Hematopoietic multipotent progenitor cell treated with erythropoietin and hydrocortisone succinate and interleukin-3 and kit ligand, for 17 days (in vitro differentiated cells): ENCODE measurements at places on chromosomes 6 and 20.

GRCh38 chr6:128914051-128914450 lies 31.1 kb downstream of the LAMA2 start:
- no peak for DNase-seq

DNA sequence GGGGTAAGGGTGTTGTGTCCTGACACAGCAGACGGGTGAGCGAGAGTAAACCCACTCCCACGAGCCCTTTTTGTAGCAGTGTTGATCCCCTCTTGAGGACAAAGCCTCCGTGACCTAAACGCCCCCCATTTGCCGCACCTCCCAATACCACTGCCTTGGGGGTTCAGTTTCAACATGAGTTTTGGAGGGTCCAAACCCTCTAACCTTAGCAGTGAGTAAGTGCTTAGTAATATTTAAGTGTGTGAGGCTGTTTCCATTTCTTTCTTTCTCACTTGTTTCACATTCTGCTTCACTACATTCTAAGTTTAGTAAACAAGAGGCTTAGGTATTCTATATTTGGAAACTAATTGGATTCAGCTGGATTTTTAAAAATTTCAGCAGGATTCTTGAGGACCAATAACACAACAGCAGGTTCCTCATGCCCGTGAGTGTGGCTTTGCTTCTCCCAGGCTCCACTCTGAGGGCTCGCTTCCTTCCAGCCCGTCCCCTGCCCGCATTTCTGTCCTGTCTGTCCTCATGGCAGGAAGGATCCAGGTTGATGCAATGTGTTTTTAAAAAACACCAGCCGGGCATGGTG lies 41.2 kb downstream of the SNX9 start:
- DNase-seq = no peak

DNA sequence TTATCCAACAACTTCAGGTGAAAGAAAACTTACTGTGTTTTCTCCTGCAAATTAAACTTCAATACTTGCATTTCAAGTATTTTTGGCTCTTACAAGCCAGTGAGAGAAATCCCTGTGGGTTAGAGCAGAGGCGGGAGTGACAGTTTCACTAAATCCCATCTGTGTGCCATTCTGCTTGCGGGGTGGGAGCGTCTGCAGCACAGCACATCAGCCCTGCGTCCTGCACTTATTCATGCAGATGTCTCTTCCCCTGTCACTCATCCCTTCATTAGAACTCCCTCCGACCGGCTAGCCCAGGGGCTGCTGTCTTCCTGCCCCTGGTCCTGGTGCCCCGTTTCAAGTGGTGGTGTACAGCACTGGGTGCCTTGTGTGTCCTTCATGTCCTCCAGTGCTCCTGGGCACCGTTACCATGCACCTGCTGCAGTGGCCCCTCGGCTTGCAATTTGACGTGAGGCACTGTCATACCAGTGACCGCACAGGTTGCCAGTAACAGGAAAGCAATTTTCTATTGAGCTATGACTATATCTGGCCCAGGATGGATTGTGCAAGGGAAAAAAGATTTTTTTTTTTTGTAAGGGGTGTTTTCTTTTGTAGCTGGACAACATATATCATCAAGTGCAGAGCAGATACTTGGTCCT lies 59.4 kb downstream of the INSM1 start:
- DNase-seq = no peak

- DNase-seq = no peak
Observed at GRCh38 chr6:41640426-41640825, 2.2 kb downstream of the MDFI start.

- no peak for DNase-seq
Observed at GRCh38 chr6:9825526-9825925, 589.3 kb downstream of the TFAP2A start.

DNA sequence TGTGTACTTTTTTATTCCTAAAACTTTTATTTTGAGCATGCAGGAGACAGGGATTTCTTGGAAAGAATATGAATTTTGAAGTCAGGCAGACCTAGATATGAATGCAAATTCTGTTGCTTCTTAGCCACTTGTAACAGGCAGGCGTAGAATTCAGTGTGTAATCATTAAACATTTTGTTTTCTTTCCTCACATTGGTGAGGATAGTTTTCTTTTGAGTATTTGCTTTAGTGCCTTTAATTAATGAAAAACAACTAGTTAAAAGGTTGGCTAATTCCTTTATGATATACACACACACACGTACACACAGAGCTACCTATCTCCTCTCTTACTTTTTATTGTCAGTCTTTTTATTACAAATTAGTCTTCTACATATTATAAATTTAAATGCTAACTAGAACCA lies 342.3 kb downstream of the CDKAL1 start:
- DNase-seq = no peak

GRCh38 chr6:63567966-63568365 lies 4.3 kb upstream of the LOC128125822 start:
- no peak for DNase-seq

GRCh38 chr20:11274141-11274594 lies 600.4 kb upstream of the JAG1 start:
- DNase-seq = no peak

DNA sequence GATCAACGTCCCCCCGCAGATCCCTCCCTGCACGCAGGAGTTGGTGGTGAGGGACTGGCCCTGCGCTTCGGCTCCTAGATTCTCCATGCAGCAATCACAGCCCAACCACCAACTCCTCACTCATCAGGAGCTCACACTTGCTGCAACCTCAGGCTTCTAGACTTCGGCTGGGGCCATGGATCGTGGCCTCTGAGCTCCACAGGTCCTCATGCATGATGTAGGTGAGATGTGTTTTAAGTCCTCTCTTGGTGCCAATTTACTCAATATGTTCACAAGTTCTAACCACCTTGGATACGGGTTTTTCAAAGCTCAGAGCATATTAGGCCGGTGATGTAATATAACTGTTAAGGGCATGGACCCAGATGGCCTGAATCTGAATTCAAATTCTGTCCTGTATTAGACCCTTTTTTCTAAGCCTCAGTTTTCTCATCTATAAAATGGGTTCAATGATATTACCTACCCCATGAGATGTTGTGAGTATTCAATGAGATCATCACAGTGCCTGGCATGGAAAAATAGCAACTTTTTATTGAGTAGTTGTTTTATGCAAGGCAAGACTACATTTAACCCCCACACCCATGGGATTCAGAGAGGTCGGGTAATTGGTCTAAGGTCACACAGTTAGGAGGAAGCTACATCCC lies 31.0 kb downstream of the SUN5 start:
- no peak for DNase-seq

- DNase-seq = no peak
Observed at GRCh38 chr20:62618611-62619529, 23.4 kb upstream of the SLCO4A1 start.

GRCh38 chr6:22413681-22414311 lies 117.0 kb upstream of the PRL start:
- no peak for DNase-seq

- no peak for DNase-seq
Observed at GRCh38 chr6:170005665-170006064, 254.2 kb downstream of the ERMARD start.

DNA sequence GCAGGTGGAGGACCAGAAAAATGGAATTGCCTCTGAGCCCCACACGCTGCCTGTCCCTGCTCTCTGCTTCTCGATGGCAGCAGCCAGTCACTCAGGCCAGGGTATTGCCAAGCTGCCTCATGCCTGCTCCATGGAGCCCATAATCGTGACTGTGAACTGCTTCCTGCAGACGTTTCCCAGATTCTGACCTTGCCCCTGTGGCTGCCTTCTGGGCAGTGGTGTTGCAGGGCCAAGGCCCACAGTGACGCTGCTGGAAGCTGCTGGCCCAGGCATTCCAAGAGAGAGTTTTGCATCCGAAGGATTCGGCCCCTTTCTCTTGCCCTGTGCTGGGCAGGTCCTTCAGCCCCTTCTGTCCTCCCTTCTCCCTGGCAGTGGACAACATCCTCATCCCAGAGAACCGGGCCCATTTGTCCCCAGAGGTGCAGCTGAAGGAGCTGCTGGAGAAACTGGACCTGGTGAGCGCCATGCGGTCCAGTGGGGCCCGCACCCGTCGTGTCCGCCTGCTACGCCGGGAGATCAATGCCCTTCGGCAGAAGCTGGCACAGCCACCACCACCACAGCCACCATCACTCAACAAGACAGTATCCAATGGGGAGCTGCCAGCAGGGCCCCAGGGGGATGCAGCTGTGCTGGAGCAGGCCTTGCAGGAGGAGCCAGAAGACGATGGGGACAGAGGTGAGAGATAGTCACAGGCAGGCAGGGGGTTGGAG lies 14.5 kb downstream of the BRPF3 start:
- no peak for DNase-seq

- no peak for DNase-seq
Observed at GRCh38 chr20:22531756-22532155, 52.6 kb downstream of the FOXA2 start.

DNA sequence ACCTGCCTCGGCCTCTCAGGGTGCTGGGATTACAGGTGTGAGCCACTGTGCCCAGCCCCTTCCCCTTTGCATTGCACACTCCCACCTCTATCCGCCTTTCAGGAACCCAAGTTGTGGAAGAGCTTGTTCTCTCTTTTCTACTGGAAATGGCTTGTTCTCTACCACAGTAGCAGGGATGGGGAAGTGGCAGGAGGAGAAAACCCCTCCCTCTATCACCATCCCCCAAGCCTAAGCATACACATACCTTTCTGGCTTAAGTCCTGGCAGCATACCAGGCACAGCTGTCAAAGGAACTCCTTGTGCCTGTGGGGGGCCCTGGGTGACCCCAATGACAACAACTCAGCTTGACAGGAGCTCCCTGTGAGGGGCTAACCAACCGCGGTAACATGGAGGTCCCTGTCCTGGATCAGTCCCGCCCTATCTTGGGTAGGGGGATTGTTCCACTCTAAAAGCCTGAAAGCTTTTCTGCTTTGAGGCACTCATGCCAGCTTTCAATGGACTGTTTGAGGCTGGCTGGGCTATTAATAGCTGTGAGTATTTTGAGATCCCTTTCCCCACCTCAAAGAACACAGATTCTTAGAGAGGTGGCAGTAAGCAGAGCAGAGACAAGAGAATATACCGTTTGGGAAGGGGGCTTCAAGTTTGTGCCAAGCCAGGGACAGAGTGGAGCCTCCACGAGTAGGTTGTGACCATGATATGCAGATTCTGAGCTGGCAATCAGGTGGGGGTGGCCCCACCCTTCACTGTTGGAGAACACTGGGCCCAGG lies 2.3 kb downstream of the KLHDC3 start:
- no peak for DNase-seq

GRCh38 chr6:152993431-152993830 lies 9.1 kb downstream of the MTRF1L start:
- DNase-seq = no peak

GRCh38 chr6:56168596-56168995 lies 78.8 kb downstream of the COL21A1 start:
- no peak for DNase-seq

GRCh38 chr6:138258991-138259390 lies 40.7 kb upstream of the PBOV1 start:
- DNase-seq = no peak

GRCh38 chr20:9306521-9306920 lies 207.9 kb upstream of the LAMP5 start:
- DNase-seq = no peak

DNA sequence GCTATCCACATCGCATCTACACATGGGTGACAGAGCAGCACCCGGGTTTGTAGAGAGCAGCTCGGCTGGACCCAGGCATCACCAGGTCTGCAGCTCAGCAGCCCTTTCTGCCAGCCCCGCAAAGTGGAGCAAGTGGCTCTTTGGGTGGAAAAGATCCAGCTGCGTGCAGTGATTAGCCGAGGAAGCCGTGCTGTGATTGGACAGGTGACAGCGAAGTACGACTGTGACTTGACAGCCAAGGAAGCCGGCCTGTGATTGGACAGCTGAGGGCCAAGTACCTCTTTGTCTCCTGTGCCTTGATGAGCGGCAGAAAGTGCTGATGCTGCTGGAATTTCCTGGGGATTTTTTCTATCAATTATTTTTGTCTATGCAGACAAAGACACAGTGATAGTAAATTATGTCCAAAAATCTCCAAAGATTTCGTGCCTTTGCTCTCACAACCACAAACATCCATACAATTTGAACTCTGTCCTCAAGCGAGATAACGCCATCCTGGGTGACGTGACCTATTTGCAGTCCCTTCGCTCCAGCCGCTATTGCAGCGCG lies 62.3 kb upstream of the GPR31 start:
- no peak for DNase-seq

- no peak for DNase-seq
Observed at GRCh38 chr6:154277629-154278017, 79.0 kb downstream of the IPCEF1 start.

DNA sequence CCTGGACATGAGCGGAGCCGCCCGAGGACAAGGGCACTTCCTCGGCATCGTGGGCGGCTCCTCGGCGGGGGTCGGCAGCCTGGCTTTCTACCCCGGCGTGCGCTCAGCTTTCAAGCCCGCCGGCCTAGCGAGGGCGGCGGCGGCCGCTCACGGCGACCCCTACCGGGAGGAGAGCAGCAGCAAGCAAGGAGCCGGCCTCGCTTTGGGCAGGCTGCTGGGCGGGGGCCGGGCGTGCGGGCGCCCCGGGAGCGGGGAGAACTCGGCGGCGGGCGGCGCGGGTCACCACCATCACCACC lies 6.7 kb downstream of the PRDM13 start:
- no peak for DNase-seq

- DNase-seq = no peak
Observed at GRCh38 chr6:15804164-15805154, 141.6 kb upstream of the DTNBP1 start.

DNA sequence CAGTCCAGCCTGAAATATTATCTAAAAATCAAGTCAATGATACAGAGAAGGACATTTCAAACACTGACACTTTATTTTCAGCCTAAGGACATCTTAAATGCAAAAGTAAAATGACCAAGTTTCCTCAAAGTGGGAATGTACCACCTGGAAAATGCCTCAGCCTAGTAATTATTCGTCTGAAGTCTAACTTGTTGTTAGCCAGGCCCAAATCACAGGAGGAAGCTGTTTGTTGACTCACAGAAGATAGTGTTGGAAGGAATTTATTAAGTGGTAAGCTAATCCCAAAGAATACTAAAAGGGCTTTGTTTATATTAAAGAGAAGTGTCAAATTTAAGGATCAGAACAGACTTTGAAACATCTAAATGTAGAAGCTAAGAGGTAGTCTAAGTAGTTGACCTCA lies 2.5 kb downstream of the PDE7B start:
- DNase-seq = no peak

DNA sequence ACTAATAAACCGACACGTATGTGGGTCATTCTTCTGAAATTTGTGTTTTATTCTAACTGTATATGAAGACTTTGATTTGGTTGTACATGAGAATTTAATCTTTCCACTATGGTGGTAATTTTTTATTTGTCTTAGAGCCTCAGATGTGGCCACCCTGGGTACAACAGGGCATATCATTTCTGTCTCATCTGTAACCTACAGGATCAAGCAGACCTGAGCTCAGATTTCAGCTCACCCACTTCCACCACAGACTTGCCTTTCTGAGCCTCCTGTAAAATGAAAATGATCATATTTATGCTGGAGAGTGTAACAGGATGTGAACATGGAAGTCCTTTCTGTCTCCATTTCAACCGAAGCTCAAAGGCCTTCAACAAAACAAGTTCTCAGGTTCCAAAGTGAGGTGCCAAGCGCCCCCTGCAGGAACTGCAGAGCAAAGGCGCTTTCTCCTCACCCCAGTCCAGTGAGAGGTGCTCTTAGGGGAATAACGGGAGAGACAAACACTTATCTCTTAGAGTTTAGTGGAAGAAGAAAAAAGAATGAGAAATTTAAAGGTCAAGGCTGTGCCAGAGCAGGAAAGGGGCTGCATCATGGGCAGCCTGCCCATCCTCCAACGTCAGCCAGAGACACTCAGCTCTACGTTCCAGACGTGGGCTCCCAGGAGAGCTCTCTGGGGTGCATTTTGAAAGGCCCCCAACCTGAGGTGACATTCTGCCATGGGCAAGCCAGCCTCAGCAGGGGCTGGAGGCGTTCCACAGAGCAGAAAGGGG lies 23.0 kb upstream of the CD24 start:
- peak; percentile 39 for DNase-seq

- DNase-seq = no peak
Observed at GRCh38 chr6:19697744-19698290, 139.4 kb upstream of the ID4 start.
